ELF-1 (cell line): ENCODE measurements at places on chromosomes 5 and 9.

DNA sequence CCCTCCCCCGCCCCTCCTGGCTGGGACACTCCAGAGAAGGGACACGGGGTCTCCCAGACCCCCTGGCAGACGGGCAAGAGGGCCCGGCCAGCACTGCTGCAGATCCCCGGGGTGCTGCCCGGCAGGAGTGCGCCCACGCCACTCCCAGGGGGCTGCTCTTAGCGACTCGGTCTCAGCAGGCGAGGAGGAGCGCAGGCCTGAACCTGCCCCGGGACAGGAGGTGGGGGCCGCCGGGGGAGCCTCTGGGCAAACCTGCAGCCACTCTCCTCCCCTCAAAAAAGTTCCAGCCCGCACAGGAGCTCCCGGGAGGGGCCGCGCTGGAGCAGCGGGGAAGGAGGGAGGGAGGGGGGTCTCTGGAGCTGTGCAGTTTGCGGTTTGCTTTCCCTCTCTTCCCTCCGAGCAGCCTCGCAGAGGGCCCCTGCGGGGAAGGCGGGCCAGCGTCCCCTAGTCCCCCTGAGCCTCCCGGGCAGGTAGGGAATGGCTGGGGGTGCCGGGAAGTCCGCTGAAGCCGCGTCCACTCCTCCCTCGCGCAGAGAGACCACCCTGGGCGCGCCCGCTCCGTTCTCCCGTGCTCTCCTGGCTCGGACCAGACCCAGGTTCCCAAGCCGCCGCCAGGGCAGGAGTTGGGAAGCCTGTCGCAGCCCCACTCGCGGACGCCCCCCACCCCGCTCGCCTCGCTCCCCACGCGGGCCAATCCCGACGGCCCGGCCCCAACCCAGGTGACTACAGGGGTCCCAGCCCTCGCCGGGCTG, 44.2 kb downstream of the NACC2 start:
- DNase-seq: peak; percentile 48

DNA sequence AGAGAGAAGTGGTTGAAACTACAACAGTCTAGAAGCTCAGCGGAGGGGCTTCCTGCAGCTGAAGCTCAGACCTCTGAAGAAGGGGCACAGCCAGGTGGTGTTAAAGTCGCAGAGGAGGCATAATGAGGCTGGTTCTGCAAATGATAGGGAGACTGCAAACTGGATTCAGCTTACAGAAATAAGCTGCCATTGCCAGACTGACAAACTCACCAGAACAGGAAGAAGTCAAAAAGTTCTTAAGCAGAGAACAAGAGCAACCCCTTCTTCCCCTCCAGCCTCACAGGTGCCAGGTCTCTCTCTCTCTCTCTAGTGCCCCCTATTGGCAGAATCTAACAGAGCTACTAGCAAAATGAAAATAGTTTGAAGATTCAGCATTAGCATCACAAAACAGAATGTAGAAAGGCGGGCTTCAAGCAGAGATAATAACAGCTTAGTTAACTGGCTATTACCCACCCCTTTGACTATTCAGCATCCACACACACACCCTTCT, 76.7 kb downstream of the GRAMD2B start:
- peak; percentile 59 for DNase-seq

GRCh38 chr5:38608874-38609273, 52.4 kb upstream of the LIFR start:
- no peak for DNase-seq

- no peak for DNase-seq
Measured at GRCh38 chr5:161431963-161432362, 114.6 kb downstream of the GABRB2 start.

DNA sequence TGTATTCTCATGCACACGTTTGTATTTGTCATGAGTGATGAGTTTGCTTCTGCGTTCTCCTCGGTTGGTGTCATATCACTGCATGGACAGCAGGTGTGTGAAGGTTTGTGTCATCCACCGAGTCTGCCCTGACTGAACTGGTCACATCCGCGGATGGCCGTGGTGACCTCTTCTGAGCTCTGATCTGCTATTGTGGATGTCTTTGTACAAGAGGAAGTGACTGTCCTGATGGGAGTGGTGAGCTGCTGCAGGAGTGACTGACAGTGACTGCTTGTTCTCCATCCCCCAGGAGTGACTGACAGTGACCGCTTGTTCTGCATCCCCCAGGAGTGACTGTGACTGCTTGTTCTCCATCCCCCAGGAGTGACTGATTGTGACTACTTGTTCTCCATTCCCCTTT, 69.9 kb downstream of the EHMT1 start:
- DNase-seq: no peak

DNA sequence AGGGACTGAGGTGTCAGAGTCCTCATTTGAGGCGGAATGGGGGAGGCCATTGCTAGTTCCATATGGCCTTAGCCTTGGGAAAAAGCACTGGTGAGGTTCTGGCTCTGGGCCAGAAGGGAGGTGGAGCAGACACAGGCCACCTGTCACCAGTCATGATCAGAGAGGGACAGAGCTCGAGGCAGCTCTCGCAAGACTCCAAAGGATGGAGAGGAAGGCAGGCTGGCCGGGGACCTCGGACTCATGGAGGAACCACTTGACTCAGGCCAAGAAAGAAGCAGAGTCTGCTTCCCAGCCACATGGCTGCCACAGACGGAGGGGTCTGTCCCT, 29.2 kb upstream of the NSMF start:
- no peak for DNase-seq

GRCh38 chr9:9099646-9100045, 1300.1 kb upstream of the DMAC1 start:
- no peak for DNase-seq

DNA sequence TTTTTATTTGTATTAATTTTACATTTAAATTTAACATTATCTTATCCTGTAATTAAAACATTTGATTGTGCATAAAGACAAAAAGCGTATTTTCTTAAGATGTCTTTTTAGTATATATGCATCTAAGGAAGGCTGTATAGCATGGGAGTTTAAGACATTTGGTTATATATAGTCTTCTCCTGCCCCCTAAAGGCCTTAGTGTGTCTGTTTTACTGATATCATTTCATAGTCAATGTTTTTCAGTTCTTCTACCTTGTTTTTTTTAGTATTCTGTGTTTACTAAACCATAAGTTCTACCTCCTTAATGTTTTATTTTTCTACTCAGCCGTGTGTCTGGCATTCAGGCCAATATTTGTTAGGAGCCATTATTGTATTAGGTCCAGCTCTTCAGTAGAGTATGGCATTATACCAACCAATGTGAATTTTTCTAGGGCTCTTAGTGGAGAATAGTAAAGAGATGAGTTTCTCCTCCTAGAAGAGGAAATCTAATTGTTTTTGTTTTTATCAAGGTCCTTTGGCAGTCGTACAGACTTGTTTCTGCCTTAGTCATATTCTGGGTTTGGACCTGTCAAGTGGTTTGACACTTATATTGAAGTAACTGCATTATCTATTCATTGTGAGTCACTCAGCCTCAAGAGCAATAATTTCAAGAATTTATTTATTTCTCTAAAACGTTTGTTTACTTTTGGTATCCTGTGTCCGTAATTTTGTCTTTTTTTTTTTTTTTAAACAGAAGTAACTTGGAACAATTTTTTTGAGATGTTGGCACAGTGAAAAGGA, 74.8 kb downstream of the SLF1 start:
- no peak for DNase-seq

DNA sequence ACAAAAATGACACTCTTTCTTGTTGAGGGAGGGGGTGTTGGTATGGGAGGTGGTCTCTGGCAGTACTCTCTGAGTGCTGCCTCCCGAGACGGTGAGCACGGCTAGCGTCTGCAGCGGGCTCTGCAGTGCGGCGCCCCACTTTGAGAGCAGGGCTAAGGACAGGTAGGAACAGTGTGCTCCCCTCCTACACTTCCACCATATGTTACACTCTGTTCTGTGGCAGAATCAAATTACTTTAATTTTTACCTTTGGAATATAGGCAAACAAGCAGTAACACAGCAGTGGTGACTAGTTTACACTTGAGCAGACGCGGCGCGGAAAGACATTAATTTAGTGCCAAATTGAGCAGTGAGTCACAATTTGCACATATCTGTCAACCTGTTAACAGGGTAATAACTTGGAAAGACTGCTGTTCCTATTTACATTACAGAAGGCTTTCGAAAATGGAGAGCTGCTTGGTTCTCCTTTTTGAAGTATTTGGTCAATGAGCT, 136.3 kb downstream of the MED27 start:
- DNase-seq: no peak

DNA sequence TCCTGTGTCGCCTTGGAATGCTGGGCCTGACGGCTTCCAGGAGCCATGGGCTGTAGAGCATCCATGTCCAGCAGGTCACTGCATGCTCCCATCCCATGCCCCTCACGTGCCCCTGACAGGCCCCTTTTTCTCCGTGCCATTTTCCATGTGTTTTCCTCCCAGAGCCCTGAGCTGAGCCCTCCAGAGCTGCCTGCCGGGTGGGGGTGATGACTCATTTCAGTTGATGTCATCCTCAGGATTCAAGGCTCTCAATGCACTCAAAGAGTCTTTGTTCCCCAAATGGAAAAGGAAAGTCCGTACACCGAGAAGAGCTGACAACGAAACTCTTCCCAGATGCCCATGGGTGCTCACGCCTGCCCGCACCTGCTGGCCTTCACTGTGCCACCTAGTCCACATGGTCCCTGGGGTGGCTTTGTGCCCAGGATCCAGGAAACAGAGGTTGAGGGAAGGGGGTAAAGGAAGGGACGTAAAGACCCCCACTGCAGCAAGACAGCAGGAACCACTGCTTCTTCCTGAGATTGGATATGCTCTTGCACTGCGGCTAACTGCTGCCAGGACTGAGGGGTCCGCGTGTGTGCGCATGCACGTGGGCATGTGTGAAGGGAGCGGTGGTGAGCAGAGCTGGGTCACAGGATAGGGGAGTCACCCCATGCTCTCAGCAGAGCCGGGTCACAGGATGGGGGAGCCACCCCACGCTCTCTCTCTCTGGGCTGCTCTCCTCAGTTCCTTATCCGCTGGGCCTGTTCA, 27.6 kb downstream of the COL15A1 start:
- peak; percentile 71 for DNase-seq

DNA sequence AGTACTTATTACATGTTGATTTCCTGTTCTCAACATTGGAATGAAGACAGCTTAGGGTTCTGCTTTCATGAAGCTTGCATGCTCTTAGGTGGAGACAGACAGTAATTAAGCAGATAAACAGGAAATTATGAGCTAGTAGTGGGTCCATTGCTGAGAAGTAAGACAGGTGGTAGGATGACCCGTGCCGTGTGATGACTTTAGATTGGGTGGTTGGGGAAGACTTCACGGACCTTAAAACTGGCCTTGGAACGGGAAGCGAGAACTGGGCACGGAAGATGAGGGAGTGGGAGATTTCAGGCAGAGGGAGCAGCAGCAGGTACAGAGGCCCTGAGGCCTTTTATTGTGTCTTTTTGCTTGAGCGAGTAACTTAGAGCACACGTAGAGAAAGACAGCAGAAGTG, 27.2 kb downstream of the ABL1 start:
- no peak for DNase-seq

GRCh38 chr9:89177012-89177943, 1.3 kb downstream of the SHC3 start:
- DNase-seq: peak; percentile 37

- no peak for DNase-seq
Measured at GRCh38 chr5:96115147-96115807, 153.6 kb upstream of the ELL2 start.

- DNase-seq: no peak
Measured at GRCh38 chr5:59544573-59544972, 349.0 kb downstream of the PDE4D start.
